Body of pancreas (tissue), 4 donors: ENCODE measurements at places on chromosomes 7 and 10.

DNA sequence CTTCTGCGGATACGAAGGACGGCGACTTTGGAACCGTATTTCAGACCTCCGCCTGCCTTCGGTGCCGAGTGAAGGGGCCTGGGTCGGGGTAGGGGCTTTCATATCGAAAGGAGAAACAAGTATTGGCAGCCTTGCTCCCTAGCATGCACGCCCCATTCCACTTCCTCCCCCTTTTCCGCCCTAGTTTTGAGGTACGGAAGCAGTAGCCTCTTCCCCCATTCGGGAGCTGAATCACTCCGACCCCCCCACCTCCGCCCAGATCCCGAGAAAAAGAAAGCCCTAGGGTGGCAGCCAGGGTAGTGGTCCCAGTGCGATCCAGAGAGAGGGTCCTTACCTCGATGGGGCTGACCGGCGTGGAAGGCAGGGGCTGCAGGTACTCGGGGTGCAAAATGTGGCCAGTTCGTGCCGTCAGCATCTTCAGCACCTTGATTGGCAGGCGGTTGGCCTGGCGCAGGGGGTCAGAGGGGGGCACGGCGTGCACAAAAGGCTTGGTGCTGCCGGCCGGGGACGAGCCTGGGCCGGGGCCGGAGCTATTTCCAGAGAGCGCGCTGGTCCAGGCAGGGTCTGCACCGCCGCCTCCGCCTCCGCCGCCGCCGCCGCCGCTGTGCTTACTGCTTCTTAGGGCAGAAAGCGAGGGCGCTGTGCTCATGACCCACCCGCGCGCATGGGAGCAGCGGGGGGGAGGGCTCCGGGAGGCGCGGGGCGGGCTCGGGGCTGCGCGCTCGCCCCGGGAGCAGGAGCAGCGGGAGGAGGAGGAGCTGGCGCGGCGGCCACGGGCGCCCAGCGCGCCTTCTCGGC is 594 bp downstream of the ZNF503 start:
- no peaks in the 10 kb centered on the region for H3K27me3 ChIP-seq
- peak overlapping the region; percentile 100 for H3K27ac ChIP-seq
- H3K4me3 ChIP-seq, result peak overlapping the region; percentile 63
- H3K4me1 ChIP-seq, result peaks cover 19% of the 10 kb centered on the region
- DNase-seq, result peak; percentile 65

DNA sequence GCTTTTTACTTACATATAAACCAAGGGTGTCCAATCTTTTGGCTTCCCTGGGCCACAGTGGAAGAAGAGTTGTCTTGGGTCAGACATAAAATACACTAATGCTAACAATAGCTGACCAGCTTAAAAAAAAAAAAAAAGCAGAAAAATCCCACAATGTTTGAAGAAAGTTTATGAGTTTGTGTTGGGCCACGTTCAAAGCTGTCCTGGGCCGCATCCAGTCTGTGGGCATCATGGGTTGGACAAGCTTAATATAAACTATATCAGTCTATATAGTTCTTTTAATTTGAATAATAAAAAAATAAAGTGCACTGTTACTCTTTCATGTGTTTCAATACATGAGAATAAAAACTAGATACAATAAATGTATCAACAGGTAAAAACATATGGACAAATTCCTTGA is 179.9 kb downstream of the DNAJC1 start:
- no peak overlapping the region for H3K27ac ChIP-seq
- DNase-seq, result no peak
- no peak overlapping the region for H3K4me3 ChIP-seq

DNA sequence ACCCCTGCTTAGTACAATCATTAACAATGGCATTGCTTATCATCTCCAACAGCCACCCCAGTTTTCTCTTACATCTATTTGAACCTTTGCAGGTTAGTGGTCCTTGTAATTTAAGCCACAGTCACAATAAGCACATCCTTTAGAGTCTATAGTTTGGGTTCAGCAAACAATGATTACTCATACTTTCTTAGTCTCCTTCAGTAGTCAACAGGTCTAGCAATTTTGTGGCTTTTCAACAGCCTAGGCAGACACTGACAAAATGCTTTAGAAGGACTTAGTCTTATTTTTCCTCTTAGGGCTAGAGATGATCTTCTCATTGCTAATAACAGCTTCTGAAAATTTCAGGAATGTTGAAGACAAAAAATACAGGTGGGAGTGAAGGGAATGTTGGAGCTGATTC is 32.3 kb upstream of the FAM204A start:
- no peaks in the 10 kb centered on the region for H3K4me1 ChIP-seq
- H3K4me3 ChIP-seq, result no peak overlapping the region
- no peaks in the 10 kb centered on the region for H3K27me3 ChIP-seq
- H3K36me3 ChIP-seq, result no peaks in the 10 kb centered on the region

- no peaks in the 10 kb centered on the region for H3K36me3 ChIP-seq
- H3K27me3 ChIP-seq, result peaks cover 4% of the 10 kb centered on the region
- H3K27ac ChIP-seq, result no peak overlapping the region
- H3K4me1 ChIP-seq, result no peaks in the 10 kb centered on the region
Observed at GRCh38 chr10:131744346-131744745, 156.5 kb upstream of the PPP2R2D start.

DNA sequence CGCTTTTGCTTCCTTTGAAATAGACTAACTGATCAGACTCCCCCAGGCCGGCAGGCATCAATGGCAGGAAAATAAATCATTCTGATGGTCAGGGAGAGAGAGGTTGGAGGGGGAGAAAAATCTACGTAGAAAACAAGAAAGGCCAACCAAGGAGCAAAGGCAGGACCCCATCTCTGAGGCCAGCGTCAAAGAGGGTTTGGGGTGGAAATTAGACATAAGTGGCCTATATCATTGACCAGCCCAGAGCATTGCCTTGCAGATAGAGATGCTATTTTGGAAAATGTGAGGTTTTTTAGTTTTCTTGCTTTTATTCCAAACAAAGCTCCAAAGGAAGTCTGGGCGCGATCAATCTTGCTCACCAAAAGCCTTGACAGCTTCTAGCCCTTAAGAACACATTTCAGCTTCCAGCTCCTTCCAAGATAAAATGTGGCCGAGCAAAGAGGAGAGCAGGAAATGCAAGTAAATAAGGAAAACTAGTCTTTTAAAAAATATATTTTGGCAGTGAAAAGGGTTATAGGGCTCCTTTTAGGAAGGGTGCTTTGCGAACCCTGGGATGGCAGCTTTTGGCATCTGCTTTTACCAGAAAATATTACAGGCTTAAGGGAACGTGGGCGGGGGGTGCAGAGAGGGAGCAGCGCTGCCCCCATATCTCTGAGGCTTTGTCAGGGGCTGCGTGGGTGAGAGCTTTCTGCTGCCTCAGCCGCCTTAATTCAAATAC is 2.0 kb upstream of the HOXA2 start:
- H3K4me3 ChIP-seq, result no peak overlapping the region
- H3K27me3 ChIP-seq, result no peaks in the 10 kb centered on the region
- DNase-seq, result no peak
- peaks cover 17% of the 10 kb centered on the region for H3K4me1 ChIP-seq
- no peaks in the 10 kb centered on the region for H3K36me3 ChIP-seq
- no peak overlapping the region for H3K27ac ChIP-seq

DNA sequence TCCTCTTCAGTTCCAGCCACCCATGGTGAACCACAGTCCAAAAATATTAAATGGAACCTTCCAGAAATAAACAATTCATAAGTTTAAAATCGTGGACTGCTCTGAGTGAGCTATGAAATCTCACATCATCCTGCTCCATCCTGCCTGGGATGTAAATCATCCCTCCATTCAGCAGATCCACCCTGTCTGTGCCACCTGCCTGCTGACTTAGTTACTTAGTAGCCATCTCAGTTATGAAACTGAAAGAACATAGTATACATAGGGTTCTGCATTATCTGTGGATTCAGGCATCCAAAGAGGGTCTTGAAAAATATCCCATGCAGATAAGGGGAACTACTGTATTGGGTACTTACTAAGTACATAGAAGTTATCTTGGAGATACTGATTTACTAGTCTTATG is 89.0 kb downstream of the ST8SIA6 start:
- no peaks in the 10 kb centered on the region for H3K4me1 ChIP-seq
- H3K4me3 ChIP-seq, result no peak overlapping the region
- no peak overlapping the region for H3K27ac ChIP-seq
- DNase-seq, result no peak

DNA sequence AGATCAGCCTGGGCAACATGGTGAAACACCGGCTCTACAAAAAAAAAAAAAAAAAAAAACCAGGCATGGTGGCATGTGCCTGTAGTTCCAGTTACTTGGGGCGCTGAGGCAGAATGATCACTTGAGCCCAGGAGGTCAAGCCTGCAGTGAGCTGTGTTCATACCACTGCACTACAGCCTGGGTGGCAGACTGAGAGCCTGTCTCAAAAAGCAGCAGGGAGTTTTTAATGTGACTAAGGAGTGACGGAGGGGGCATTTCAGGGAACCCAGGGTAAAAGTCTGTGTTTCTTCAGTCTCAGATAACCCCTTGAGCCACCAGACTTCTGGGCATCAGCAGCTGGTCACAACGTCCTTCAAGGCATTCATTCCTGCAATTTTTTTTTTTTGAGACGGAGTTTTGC is 2.2 kb upstream of the C10orf95 start:
- no peak for DNase-seq
- H3K27ac ChIP-seq, result no peak overlapping the region
- no peak overlapping the region for H3K4me3 ChIP-seq
- peaks cover 27% of the 10 kb centered on the region for H3K4me1 ChIP-seq
- no peaks in the 10 kb centered on the region for H3K36me3 ChIP-seq

DNA sequence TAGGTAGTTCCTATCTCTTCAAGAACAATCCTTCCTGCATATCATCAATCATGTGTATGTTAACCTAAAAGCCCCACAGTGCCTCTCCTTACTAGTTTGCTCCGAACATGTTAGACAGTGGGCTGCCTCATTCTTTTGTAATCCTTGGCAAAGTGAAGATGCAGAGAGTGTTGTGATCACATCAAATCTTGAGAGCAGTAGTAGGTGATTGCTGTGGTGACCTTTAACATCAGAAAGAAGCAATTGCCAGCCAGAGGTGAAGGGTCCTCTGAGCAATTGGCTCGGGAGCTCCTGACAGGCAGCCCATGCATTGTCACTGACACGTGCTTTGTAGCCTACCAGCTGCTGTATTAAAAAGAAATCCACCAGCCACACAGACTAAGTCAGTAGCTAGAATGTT is 19.6 kb upstream of the GSTK1 start:
- no peak for DNase-seq
- no peaks in the 10 kb centered on the region for H3K27me3 ChIP-seq

DNA sequence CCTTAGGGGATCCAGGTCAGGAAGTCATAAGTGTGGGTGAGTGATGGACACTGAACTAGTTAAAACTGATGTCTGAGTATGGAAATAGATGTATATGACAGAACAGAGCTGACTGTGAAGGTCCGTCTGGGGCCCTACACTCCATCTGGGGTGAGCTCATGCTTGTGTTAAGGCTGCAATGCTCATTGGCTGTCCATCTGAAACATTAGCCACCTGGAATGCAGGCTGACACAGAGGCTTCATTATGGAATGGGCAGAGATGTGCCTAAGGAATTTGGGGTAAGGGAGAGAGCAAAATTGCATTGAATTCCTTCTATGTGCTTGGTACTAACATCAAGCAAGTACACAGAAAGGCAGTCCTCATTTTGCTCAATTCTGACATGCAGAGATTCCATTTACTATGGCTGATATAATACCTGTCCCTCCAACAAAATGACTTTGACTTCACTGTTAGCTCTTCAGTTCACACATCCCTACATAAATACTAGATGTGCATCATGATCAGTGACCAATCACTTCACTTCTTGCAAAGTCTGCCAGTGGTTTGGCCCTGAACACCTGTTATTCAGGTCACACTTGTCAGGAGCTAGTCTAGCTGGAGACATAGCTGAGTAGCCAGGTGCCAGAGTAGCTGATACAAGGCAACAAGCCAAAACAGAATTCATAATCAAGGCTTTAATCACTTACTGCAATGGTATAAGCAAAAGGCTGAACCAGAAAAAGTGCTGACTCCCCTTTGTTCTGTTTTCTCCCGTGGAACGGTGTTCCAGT is 128.9 kb upstream of the VWC2 start:
- no peaks in the 10 kb centered on the region for H3K4me1 ChIP-seq
- no peak overlapping the region for H3K27ac ChIP-seq
- H3K4me3 ChIP-seq, result no peak overlapping the region
- no peaks in the 10 kb centered on the region for H3K36me3 ChIP-seq
- H3K27me3 ChIP-seq, result no peaks in the 10 kb centered on the region
- DNase-seq, result no peak
